Ascending aorta (tissue), 2 donors: ENCODE measurements at places on chromosomes 1 and 21.

DNA sequence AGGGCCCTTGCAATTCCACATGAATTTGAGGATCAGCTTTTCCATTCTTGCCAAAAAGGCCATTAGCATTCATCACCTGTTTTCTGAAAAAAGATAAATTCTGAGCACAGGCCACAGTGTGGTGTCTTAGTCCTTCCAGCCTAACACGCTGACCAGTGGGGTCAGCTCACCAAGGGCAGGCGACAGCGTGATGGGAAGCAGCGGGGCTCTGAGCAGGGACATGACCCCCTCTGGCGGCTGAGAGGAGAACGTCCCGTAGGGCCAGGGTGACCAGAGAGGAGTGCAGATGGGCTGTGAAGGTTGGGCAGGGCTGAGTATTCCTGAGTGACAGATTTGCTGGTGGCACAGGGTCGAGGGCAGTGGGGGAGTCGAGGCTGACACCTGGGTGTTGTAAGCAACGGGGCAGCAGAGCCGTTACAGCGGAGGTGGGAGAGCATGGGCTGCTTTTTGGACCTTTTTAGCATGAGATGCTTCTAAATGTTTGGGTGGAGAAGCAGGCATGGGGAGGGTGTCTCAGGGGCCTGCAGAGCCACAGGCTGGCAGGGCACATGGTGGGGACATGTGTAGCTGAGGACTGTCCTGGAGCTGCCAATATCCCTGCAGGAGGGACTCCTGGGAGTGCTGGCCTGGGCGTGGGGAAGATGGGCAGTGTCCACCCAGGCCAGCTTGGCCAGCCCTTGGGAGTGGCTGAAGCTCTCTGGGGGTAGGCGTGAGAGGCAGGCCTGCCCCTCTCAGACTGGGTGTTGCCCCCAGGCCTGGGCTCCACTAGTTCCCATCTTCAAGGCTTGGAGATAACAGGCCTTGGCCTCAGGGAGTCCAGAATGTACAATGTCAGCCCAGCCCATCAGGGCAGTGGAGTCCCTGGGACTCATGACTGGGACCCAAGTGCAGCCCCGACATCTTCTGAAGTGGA is 8.6 kb upstream of the CALML6 start:
- H3K4me1 ChIP-seq: peaks cover 4% of the 10 kb centered on the region
- H3K27me3 ChIP-seq: no peaks in the 10 kb centered on the region
- H3K36me3 ChIP-seq: no peaks in the 10 kb centered on the region
- no peak overlapping the region for H3K27ac ChIP-seq
- peak; percentile 44 for DNase-seq
- no peak overlapping the region for H3K4me3 ChIP-seq

- H3K27ac ChIP-seq: no peak overlapping the region
- DNase-seq: no peak
- peaks cover 13% of the 10 kb centered on the region for H3K36me3 ChIP-seq
- no peak overlapping the region for H3K4me3 ChIP-seq
- no peaks in the 10 kb centered on the region for H3K4me1 ChIP-seq
- peaks cover 5% of the 10 kb centered on the region for H3K27me3 ChIP-seq
Measured at GRCh38 chr1:156933136-156933535, 12.7 kb downstream of the LRRC71 start.

DNA sequence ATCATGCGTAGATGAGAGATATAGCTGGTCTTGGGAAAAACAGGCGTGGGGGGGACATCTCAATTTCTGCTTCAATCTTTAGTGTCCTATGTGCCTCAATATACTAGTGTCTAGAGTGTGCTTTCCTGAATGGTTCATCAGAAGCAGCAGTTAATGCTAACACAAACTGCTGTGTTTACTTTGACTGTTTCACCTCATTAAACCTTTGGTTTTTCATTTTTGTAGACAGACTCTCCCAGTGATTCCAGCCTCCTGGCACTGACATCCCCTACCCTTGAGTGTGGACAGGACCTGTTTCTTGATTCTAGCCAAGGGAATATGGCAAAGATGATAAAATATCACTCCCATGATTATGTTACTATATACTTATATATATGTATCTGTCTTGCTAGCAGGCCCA is 37.6 kb downstream of the ZYG11A start:
- H3K36me3 ChIP-seq: no peaks in the 10 kb centered on the region
- H3K4me3 ChIP-seq: no peak overlapping the region
- H3K27ac ChIP-seq: no peak overlapping the region
- H3K4me1 ChIP-seq: no peaks in the 10 kb centered on the region
- no peaks in the 10 kb centered on the region for H3K27me3 ChIP-seq

DNA sequence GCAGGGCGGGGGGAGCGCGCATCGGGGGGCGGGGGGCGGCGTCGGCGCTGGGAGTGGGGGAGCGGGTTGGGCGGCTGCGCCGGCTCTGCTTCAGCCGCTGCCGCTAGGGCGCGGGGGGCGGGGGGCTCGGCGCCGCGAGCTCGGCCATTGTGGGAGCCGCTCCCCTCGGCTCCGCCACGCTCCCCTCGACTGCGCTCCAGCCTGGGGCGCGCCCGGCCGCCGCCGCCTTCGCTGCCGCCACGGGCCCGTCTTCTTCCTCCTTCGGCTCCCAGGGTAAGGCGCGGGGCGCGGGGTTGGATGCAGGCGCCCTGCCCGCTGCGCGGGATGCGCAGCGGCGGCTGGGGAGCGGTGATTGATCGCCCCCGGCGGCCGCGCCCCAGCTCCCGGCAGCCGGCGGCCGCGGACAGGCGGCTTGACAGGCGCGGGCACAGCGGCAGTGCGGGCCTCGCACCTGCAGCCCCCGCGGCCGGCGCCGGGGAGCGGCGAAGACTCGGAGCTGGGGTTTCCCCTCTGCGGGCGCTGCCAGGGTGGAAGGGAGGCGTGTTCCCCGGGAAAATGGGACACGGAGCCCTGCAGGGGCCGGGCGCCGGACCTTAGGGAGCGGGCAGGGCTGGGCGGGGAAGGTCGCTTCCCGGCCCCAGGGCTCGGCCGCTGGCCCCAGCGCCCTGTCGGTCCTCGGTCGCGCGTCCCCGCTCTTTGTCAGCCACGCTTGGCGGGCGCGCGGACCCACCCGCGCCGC is 55.3 kb downstream of the NDUFS5 start:
- H3K36me3 ChIP-seq: no peaks in the 10 kb centered on the region
- DNase-seq: no peak
- H3K4me3 ChIP-seq: peak overlapping the region; percentile 86

DNA sequence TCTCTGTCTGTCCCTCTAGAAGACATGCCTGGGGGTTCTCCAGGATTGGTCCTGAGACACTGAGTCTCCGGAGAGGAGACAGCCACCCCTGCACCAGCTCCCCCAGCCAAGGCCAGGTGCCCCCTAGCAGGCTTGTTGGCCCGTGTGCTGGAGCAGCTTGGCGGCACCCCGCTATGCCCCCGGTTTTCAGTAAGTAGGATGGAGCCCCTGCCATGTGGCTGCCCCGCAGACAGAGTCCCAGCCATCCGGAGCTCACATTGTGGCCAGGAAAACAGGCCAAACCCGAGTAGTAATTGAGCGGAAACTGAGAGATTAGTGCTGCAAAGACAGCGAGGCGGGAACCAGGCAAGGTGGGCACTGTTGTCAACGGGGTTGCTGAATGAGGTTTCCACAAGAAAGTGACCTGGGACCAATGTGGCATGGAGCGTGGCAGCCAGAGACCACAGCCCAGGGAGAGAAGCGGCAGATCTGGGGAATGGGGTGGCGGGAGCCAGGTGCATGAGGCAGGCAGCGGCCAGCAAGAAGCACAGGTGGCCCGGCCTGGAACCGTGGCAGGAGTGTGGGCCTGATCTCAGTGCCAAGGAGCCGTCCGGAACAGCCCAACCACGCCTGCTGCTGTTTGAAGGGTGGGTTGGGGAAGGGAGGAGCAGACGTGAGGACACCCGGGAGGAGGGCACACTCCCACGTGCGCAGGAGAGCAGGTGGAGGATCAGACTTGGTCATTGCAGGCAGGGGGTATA is 137.4 kb upstream of the VAMP3 start:
- DNase-seq: no peak
- H3K27ac ChIP-seq: no peak overlapping the region
- no peaks in the 10 kb centered on the region for H3K27me3 ChIP-seq
- no peak overlapping the region for H3K4me3 ChIP-seq
- H3K36me3 ChIP-seq: no peaks in the 10 kb centered on the region

GRCh38 chr1:65407877-65408276 is 12.6 kb upstream of the LEPR start:
- no peaks in the 10 kb centered on the region for H3K36me3 ChIP-seq
- no peak overlapping the region for H3K27ac ChIP-seq
- no peak overlapping the region for H3K4me3 ChIP-seq
- H3K4me1 ChIP-seq: no peaks in the 10 kb centered on the region
- no peaks in the 10 kb centered on the region for H3K27me3 ChIP-seq

- DNase-seq: no peak
- H3K27ac ChIP-seq: no peak overlapping the region
- no peak overlapping the region for H3K4me3 ChIP-seq
- H3K36me3 ChIP-seq: peaks cover 9% of the 10 kb centered on the region
- H3K27me3 ChIP-seq: no peaks in the 10 kb centered on the region
Measured at GRCh38 chr1:212341090-212341489, 55.9 kb downstream of the PPP2R5A start.

DNA sequence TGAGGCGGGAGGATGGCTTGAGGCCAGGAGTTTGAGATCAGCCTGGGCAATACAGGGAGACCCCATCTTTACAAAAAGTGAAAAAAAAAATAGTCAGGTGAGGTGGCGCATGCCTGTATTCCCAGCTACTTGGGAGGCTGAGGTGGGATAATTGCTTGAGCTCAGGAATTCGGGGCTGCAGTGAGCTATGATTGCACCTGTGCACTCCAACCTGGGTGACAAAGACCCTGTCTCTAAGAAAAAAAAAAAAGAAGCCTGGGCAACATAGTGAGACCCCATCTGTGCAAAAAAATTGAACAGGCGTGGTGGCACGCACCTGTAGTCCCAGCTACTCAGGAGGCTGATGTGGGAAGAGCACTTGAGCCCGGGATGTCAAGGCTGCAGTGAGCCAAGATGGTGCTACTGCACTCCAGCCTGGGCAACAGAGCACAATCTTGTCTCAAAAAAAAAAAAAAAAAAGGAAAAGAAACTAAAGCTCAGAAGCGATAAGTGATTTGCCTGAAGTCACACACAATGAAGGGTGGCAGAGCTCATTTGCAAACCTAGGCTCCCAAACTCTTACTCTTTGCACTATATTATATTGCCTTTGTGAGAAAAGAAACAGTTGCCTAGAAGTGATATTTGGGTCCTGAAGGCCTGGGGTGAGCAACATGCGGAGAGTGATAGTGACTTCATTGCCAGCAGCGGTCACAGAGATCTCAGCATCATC is 2.0 kb downstream of the CCDC24 start:
- no peaks in the 10 kb centered on the region for H3K27me3 ChIP-seq
- H3K36me3 ChIP-seq: no peaks in the 10 kb centered on the region

- H3K4me3 ChIP-seq: no peak overlapping the region
- no peaks in the 10 kb centered on the region for H3K4me1 ChIP-seq
- H3K36me3 ChIP-seq: no peaks in the 10 kb centered on the region
- H3K27me3 ChIP-seq: no peaks in the 10 kb centered on the region
- no peak for DNase-seq
Measured at GRCh38 chr21:42460391-42461184, 35.4 kb downstream of the RSPH1 start.

- H3K4me3 ChIP-seq: no peak overlapping the region
- H3K36me3 ChIP-seq: no peaks in the 10 kb centered on the region
- H3K27me3 ChIP-seq: no peaks in the 10 kb centered on the region
- H3K4me1 ChIP-seq: peaks cover 2% of the 10 kb centered on the region
- H3K27ac ChIP-seq: no peak overlapping the region
- peak; percentile 81 for DNase-seq
Measured at GRCh38 chr1:236608930-236609726, 4.8 kb upstream of the HEATR1 start.

DNA sequence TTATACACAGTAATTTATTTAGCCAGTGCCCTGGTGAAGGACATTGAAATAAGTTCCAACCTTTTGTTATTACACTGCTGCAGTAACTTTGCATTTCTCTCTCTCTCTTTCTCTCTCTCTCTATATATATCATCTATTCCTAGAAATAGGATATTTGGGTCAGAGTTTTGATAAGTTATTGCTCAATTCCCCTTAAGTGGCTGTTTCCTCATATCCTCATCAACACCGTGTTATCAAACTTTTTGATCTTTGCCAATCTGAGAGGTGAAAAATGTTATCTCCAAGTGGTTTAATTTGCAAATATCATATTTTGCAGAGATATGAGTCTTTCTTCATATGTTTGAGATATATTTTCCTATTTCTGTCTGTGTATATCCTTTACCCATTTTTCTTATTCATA is 1.6 kb upstream of the SRSF4 start:
- no peaks in the 10 kb centered on the region for H3K27me3 ChIP-seq
- H3K27ac ChIP-seq: no peak overlapping the region
- no peak for DNase-seq

- no peaks in the 10 kb centered on the region for H3K36me3 ChIP-seq
- H3K27ac ChIP-seq: no peak overlapping the region
Measured at GRCh38 chr1:193438771-193439170, 252.4 kb upstream of the B3GALT2 start.

DNA sequence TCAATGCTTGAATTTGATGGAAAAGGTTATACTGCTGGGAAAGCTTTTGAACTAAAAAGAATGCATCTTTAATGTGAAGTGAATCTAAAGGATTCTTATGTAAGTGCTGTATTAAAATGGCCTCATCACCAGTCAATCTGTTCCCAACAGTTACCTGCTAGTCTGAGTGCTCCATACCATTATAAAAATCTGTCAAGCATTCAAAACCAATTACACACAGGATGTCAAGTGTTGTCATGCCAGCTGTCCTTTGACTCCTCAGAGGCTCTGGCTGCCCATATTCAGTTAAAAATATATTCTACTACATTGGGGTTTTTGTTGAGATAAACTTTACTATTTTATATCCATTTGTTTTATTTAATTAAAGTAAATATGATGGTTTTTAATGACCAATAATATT is 1587.7 kb downstream of the AMY1C start:
- no peaks in the 10 kb centered on the region for H3K4me1 ChIP-seq
- no peak overlapping the region for H3K4me3 ChIP-seq
- no peaks in the 10 kb centered on the region for H3K27me3 ChIP-seq
- no peaks in the 10 kb centered on the region for H3K36me3 ChIP-seq

DNA sequence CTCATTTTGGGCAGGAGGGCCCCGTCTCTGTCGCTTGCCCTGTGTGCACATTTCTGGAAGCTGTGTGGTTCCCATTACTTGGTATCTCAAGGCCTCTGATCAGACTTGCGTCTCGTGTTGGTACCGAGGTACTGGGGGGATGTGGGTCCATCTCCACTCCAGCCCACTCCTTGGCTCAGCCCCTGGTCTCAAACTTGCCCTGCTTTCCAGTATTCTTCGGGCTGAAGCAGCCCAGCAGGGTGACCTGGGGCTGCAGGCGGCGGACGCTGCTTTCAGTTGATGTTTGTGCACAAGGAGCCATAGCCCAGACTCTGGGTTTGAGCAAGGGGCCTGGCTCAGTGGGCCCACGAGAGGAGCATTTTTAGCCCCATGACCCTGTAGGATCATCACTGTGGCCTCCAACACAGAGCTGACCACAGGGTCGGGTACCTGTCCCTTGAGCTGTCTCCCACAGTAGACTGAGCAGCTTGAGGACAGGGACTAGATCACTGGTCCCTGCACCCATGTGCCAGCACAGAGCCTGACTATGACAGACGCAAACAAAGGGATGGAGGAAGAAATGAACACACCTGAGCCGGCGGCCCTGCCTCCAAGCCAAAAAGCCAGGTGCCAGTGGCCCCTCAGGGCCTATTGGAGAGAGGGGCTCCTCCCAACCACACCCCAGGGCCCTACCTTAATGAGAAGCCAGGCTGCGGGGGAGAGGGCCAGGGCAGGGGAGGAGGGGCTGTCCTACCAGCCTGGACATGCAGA is 46.8 kb downstream of the CHD5 start:
- H3K27ac ChIP-seq: no peak overlapping the region
- no peak for DNase-seq
- no peaks in the 10 kb centered on the region for H3K27me3 ChIP-seq
- no peaks in the 10 kb centered on the region for H3K36me3 ChIP-seq
